IMR-90 (cell line): ENCODE measurements at places on chromosomes 12 and 14. TPM values are rescaled to one million over a fixed set of nuclear protein-coding genes. Genes with fewer than 3 reads are reported as not detected.

The PLEKHG7 gene
- total RNA-seq, result under 0.01 TPM in 1 of 2 replicates, not detected in the other

The RHNO1 gene
- 30.6 and 36.4 TPM in 2 replicates for total RNA-seq

The PLXNC1 gene
- 1.1 and 1.6 TPM in 2 replicates for total RNA-seq

The NUP37 gene
- total RNA-seq, result 55.0 and 71.9 TPM in 2 replicates

The KRT82 gene
- not detected in 2 replicates for total RNA-seq

The DEGS2 gene
- not detected in 2 replicates for total RNA-seq

The ETFBKMT gene
- 2.5 and 3.3 TPM in 2 replicates for total RNA-seq

The PIK3C2G gene
- not detected in 2 replicates for total RNA-seq

The BATF gene
- not detected in 2 replicates for total RNA-seq

The PTCSC3 gene
- not detected in 2 replicates for total RNA-seq

The RAP1B gene
- 200 and 262 TPM in 2 replicates for total RNA-seq

The NANOG gene
- not detected in 2 replicates for total RNA-seq

The CLEC14A gene
- total RNA-seq, result 2.8 and 3.0 TPM in 2 replicates

The GLT8D2 gene
- total RNA-seq, result 30.8 and 33.5 TPM in 2 replicates

The KCNA5 gene
- total RNA-seq, result not detected in 2 replicates

The B4GALNT3 gene
- not detected in 2 replicates for total RNA-seq

The MSI1 gene
- total RNA-seq, result not detected in 2 replicates

The P2RX2 gene
- total RNA-seq, result not detected in 2 replicates

The GARIN6 gene
- not detected in 2 replicates for total RNA-seq

The KRT7 gene
- total RNA-seq, result 0.54 and 1.4 TPM in 2 replicates

The NEMP1 gene
- 10.9 and 14.7 TPM in 2 replicates for total RNA-seq

The SLC39A5 gene
- not detected in 2 replicates for total RNA-seq

The PPP4R3A gene
- total RNA-seq, result 28.9 and 46.4 TPM in 2 replicates

The KRT74 gene
- total RNA-seq, result not detected in 2 replicates

The PPP1R36 gene
- total RNA-seq, result 0.28 and 0.54 TPM in 2 replicates

The ZFYVE1 gene
- total RNA-seq, result 11.1 and 12.2 TPM in 2 replicates

The DDN gene
- total RNA-seq, result under 0.01 and 0.18 TPM in 2 replicates

The IRAK3 gene
- total RNA-seq, result 0.72 and 1.1 TPM in 2 replicates

The KRT80 gene
- total RNA-seq, result 0.54 and 0.56 TPM in 2 replicates

The RILPL1 gene
- 11.1 and 14.2 TPM in 2 replicates for total RNA-seq

The TMTC1 gene
- total RNA-seq, result 31.9 and 36.4 TPM in 2 replicates

The APOF gene
- total RNA-seq, result not detected in 2 replicates

The TAS2R19 gene
- 5.0 and 8.1 TPM in 2 replicates for total RNA-seq

The KCNH3 gene
- total RNA-seq, result 0.28 TPM in 1 of 2 replicates, not detected in the other

The RSRC2 gene
- total RNA-seq, result 18.6 and 41.7 TPM in 2 replicates

The FOXG1 gene
- not detected in 2 replicates for total RNA-seq

The RBP5 gene
- not detected in 2 replicates for total RNA-seq

The OAS3 gene
- total RNA-seq, result 4.1 and 4.4 TPM in 2 replicates

The LRP1-AS gene
- not detected in 2 replicates for total RNA-seq

The ENDOU gene
- total RNA-seq, result under 0.01 TPM in 2 replicates

The OSGEP gene
- 32.4 and 38.0 TPM in 2 replicates for total RNA-seq

The SLC7A8 gene
- not detected in 2 replicates for total RNA-seq

The ABCD4 gene
- total RNA-seq, result 8.9 and 12.2 TPM in 2 replicates
